ENCODE measurements at places on chromosomes 6 and 20.

DNA sequence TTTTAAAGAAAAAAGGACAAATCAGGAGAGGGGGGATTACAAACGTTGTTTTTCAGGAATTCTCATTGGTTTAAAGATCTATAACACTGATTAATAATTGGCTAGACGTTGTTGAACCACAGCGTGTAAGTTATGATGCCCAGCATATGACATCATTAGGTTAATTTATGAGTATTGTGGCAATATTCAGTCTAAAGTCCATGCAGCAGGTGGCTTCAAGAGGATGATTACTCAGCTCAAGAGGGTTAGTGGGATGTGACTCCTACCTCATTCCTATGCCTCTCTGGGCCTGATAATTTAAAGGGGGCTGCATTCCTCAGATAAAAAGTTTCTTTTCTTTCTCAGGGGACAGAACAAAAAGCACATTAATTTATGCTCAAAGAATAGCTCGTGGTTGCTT, 1309.0 kb downstream of the EPHA7 start:
- no peak for DNase-seq

GRCh38 chr6:127402890-127403617, 56.1 kb downstream of the KIAA0408 start:
- DNase-seq, result no peak

- no peak for DNase-seq
Observed at GRCh38 chr20:51528263-51529027, 14.1 kb downstream of the NFATC2 start.

- DNase-seq, result no peak
Observed at GRCh38 chr6:116564921-116565872, 6.1 kb upstream of the RWDD1 start.

GRCh38 chr6:43773050-43773979, 3.3 kb downstream of the VEGFA start:
- no peak for DNase-seq

- no peak for DNase-seq
Observed at GRCh38 chr6:162056745-162057144, 670.8 kb downstream of the PRKN start.

DNA sequence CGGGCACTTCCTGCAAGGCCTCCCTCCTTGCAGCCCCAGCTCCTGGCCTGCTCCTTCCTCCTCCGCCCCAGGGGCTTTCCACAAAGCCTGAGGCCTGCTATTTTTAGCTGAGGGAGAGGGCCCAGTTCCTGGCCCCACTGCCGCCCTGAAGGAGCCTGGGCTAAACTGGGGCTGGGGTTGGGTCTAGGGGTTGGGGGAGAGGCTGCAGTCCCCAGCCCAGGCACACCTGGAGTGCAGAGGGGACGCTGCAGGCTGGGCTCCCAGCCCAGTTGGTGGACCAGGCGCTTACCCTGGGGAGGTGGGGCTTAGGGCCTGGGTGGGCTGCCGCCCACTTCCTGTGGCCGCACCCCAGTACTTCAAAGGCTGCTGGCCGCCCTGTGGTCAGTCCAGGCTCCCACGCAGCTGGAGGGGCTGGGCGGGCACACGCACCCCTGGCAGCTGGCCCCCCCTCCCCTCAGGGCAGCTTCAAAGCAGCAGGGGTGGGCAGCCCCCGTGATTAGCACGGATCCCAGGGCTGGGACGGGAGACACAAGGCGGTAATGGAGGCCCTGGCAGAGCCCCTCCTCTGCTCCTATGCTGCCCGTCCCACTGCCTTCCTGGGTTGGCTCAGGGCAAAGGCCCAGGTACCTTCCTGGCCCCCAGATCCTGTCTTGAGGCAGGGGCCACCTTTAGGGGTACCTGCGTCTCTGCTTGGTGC, 7.1 kb upstream of the ABHD16B start:
- DNase-seq, result no peak

- no peak for DNase-seq
Observed at GRCh38 chr6:107574856-107575255, 84.9 kb downstream of the SOBP start.

GRCh38 chr6:116990679-116991078, 113.6 kb downstream of the RFX6 start:
- no peak for DNase-seq

DNA sequence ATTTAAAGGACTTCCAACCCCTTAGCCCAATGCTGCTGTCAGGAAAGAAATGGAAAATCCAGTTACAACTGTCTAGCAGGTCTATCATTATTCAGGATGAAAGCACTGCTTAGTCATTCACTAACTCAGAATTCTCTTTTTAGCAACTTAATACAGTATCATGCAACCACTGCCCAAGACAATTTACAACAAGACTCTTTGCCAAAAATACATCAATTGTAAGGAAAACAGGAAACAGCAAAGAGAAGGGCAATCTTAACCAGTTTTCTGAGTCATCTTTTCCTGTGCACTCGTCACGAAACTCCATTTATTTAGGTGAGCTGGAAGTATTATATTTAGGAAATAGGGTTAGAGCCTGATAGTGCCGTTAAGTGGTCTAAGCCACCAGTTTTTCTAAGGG, 1197.7 kb upstream of the CITED2 start:
- no peak for DNase-seq

DNA sequence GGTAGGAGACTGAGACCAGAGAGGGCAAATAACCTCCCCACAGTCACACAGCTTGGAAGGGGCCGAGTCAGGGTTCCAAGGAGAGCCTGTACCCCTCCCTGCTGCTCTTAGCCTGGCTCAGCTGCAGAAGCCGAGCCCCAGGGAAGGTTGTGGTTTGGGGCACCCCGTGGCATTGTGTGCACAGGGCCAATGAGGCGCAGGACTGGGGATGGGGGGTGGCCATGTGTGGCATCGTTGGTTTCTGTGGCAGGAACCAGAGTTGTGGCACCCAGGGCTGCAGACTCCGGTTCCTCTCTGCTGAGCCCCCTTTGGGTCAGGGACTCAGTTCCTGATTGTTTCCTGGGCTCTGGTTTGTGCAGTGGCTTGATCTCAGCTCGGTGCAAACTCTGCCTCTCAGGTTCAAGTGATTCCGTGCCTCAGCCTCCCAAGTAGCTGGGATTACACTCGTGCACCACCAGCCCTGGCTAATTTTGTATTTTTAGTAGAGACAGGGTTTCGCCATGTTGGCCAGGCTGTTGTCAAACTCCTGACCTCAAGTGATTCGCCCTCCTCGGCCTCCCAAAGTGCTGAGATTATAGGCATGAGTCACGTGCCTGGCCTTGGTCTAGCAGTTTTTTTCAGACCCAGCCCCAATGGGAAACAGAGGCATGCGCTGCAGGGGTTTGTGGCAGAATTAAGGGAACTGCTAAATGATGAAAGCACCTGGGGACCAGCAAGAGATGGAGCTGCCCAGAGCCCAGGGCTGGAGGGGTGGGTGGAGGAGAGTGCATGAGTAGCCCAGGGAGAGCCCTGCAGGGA, 221.0 kb upstream of the SULF2 start:
- DNase-seq, result no peak

DNA sequence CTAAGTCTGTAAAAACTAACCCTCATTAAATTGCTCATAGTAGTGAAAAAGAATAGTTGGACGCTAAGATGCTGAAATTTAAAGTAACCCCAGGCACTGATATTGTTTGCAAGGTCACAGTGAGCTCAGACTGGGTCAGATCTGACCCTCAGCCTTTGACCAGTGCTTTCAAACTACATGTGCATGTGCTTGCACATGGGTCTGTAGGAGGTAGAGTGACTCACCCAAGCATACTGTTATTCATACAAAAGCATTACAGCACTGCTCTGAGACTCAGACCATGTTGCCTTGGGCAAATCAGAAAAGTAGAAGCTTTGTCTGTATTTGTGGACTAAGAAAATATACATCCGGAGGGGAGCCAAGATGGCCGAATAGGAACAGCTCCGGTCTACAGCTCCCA, 326.4 kb upstream of the MARCKS start:
- no peak for DNase-seq
